NCI-H2171 treated with DMSO at 0.1 percent for 48 hours (cell line): ENCODE measurements at places on chromosomes 5 and 9.

- DNase-seq, result no peak
These were observed 547.0 kb downstream of the PDE4D start for GRCh38 chr5:59346514-59346913.

GRCh38 chr5:74148321-74148720 is 492.2 kb downstream of the ENC1 start:
- DNase-seq, result no peak

GRCh38 chr5:138944527-138945322 is 69.6 kb upstream of the LRRTM2 start:
- no peak for DNase-seq

GRCh38 chr9:13862654-13863053 is 451.3 kb downstream of the NFIB start:
- no peak for DNase-seq

- DNase-seq, result peak; percentile 2
These were observed 32.6 kb downstream of the TTC39B start for GRCh38 chr9:15274425-15274824.

DNA sequence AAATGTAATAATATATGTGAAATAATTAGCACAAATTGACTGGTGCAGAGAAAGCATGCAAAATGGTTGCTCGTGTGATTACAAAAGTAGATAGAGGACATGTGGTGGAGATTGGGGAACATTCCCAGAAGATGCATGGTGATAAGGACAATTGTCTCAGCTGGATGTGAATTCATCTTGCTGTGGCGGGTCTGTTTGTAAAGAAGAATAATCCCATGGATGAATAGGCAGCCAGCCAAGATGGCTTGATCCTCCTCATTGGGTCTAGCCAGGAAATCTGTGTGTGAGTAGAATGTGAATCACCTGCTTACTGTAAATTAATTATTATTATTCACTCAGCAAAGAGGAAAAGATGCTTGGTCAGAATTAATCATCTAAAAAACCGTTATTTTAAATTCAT is 12.6 kb upstream of the DPYSL3 start:
- no peak for DNase-seq
